ENCODE measurements at places on chromosomes 16 and 17.

DNA sequence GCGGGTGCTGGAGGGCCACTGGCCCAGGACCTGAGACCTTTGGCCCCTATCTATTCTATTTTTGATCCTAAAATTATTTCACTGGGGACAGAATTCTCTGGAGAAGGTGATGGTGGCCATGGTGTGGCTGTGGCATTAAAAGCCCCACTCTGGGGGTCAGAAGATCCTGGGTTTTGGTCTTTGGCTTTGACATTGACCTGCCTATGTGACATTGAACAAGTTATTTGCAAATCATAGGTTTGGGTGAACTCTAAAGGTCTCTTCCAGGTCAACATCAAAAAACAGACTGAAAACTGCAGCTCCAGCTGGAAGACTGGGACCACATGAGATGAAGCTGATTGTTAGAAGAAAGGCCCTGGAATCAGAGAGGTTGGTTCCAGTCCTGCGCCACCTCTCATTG lies 2.3 kb upstream of the CDH1 start:
- no peak for DNase-seq

- peak; percentile 25 for DNase-seq
These were observed 794 bp downstream of the SMG6 start for GRCh38 chr17:2302778-2303203.

DNA sequence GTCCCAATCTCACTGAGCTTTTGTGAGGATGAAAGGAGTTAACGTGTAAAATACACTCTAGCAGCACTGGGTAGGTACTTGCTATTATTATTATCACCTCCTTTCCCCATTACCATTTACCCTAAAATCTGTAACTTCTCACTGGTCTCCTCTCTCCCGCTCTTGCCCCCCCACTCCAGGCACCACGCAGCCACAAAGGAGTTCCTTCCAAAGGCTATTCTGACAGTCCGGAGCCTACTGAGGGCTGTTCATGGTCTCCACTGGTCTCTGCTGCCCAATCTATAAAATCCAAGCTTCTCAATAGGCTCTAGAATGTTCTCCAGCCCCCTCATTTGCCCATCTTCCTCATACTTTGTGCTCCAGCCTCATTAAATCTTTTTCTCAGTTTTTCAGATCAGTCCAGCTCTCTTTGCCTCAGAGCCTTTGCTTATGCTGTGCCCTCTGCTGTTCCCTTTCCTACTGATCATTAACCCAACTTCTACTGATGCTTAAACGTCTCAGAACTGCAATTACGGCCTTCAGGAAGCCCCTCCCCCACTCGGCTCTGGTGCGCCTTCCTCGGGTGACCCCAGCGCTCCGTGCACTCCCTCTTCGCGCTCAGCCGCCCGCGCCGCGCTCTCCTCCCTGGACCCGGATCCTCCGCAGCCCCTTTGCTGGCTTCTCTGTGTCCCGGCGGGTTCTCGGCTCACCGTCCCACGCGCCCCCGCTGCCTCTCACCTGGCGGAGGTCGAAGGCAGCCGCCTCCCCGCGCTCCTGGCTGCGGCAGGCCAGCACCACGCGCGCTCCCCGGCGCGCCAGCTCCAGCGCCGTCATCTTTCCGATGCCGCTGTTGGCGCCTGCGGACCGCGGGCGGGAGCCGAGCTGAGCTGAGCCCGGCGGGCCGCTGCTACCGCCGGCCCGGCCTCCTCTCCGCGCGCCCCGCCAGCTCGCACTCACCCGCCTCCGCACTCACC lies 737 bp downstream of the DHRS13 start:
- peak; percentile 75 for DNase-seq

DNA sequence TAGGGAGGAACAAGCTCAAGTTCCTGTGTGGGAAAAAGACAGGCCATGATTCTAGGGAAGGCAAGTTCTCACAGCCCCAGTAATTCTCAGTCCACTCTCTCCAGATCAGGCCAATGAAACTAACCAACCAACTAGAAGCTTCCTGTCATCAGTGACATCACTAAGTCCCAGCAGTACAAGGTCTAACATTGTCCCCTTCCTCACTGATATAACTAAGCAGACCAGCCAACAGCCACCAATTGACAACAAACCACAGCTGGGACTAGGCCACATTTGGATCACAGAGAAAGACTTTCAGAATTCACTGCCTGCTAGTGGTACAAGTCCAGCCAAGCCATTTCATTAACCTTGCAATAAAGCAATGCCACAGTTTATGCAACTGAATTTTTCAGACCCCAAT lies 94.0 kb downstream of the CACNG1 start:
- no peak for DNase-seq

- DNase-seq = no peak
These were observed 949.6 kb upstream of the GOT2 start for GRCh38 chr16:59683709-59684108.

GRCh38 chr17:79811011-79811867 lies 14.4 kb upstream of the CBX8 start:
- DNase-seq = peak; percentile 72

- DNase-seq = no peak
These were observed 418.7 kb upstream of the DYNLRB2 start for GRCh38 chr16:80122115-80122514.

GRCh38 chr17:82967268-82968032 lies 112.0 kb upstream of the METRNL start:
- DNase-seq = peak; percentile 85

DNA sequence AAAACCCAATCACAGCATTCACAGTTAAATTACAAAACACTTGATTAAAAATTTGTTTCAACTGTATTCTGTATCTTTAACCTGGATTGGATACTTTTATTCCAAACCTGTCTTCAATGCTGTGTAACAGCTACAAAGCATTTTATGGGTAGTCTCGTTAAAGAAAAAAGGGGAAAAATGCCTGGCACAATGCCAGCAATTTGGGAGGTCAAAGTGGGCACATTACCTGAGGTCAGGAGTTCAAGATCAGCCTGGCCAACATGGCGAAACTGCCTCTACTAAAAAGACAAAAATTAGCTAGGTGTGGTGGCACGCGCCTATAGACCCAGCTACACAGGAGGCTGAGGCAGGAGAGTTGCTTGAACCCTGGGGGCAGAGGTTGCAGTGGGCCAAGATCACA lies 4.0 kb downstream of the GNA13 start:
- DNase-seq = no peak

GRCh38 chr16:53960954-53961616 lies 257.1 kb downstream of the FTO start:
- no peak for DNase-seq

- DNase-seq = peak; percentile 92
These were observed at the start of gene CAMKK1 for GRCh38 chr17:3893003-3893719. CAMKK1 (minus strand) TSS chr17:3893053; CDS start chr17:3885687, 7,366 bp downstream.

- no peak for DNase-seq
These were observed 20.9 kb downstream of the PDZD9 start for GRCh38 chr16:21980032-21980431.

- no peak for DNase-seq
These were observed 177.3 kb upstream of the RBL2 start for GRCh38 chr16:53257001-53257400.

DNA sequence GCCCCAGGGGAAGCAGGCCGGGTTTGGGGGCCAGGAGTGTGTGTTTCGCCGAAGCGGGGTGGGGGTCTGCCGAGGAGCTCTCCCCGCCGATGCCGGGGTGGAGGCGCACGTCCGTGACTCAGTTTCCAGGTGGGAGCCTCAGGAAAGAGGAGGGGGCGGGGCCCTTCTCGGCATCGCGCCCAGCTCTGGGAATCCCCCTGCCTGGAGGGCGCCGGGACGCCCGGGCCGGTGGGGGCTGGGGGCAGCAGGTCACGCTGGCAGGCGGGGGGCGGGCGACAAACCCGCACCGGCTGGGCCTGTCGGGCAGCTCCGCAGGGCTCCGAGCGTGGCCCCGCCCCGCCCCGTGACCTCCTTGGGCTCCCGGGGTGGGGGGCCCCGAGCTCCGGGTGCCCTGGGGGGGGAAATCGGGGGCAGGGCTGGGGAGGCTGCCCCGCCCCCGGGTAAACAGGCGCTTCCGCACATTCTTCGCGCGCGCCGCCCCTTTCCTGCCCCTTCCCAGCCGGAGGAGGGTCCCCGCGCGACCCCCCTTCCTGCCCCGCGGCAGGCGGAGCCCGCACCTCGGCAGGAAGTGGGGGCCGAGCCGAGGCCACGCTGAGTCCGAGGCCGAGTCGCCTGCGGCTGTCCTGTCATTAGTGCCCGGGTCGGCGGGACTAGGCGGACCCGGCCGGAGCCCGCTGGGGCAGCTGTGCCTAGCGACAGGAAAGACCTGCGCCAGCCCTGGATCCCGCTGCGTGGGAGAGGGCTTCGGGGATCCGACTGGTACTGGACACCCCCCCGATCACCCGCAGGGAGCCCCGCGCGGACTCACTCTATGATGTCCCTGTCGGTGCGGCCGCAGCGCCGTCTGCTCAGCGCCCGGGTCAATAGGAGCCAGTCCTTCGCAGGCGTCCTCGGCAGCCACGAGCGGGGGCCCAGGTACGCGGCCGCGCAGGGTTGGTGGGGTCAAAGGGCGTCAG lies 9.3 kb downstream of the RIPOR1 start:
- DNase-seq = peak; percentile 46

DNA sequence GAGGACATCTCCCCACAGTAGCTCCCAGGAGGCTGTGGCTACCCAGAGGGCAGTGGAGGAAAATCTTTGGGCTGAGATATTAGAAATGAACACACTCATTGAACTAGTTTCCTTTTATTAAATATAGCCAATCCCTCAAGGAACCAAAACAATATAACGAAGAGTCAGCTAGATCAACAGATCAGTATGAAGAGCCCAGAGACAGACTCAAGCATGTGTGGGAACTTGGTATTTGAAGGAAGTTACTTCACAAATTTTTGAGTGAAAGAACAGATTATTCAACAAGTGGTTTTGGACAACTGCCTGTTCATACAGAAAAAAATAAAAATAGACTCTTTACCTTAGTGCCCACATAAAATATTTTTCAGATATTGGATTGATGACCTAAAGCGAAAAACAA lies 183.6 kb upstream of the PMFBP1 start:
- DNase-seq = no peak

DNA sequence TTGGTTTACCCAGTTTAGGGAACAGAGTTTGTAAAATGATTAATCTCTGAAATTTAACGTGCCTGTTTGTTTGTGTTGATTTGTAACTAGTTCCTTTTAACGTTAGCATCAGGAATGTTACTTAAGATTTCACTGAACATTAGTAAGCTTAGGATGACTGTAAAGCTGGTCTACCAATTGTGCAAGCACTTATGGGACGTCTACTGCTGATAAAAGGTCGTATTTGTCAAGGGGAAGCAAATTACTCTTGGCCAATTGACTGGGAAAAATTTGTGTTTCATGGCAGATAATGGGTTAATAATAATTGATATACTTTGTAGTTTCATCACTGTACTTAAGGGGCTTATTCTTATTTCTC lies 11.8 kb downstream of the METTL9 start:
- no peak for DNase-seq

DNA sequence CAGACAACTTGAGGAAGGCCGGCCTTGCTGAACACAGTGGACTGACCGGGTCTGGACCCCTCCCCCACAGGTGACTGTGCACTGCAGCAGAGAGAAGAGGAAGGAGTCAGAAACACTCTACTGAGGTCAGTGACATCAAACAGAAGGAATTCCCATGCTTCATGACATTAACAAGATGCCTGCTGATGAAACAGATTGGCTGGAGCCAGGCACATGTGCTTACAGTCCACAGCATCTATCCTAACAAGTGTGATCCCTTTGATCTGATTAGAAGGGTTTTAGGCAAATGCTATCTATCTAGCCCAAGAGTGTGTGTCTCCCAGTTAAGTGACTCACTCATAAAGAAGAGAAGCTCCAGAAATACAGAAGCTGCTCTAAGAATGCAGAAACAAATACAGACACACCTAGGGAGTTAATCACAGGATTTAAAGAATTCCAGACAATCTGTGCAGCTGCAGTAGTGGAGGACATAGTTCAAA lies 90.2 kb downstream of the SYCE1L start:
- DNase-seq = no peak

GRCh38 chr16:69544088-69544487 lies 21.7 kb upstream of the NFAT5 start:
- DNase-seq = no peak

DNA sequence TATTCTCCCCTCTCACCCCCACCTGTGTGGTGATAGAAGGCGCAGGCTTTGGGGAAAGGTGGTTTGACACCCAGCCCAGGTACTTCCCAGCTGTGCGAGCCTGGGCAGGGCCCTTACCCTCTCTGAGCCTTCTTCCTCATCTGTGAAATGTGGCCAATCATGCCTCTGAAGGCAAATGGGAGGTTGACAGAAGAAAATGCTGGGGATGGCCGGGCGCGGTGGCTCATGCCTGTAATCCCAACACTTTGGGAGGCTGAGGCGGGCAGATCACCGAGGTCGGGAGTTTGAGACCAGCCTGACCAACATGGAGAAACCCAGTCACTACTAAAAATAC lies 43.7 kb downstream of the CRISPLD2 start:
- no peak for DNase-seq

GRCh38 chr17:43818966-43819365 lies 14.0 kb downstream of the MPP3 start:
- DNase-seq = no peak

DNA sequence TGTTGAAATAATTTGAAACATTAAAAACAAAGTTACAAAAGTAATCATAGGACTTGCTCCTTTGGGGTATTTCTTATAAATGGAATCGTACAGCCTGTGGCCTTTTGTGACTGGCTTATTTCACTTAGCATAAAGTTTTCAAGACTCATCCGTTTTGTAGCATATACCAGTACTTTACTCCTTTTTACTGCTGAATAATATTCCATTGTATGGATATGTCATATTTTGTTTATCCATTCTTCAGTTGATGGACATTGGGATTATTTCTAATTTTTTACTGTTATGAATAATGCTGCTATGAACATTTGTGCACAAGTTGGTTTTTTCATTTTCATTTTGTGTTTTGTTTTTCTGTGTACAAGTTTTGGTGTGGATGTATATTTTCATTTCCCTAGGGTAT lies 30.0 kb upstream of the RHBDL3 start:
- no peak for DNase-seq

Measured in OCI-LY7 (cell line).